ENCODE measurements at places on chromosomes 16 and 17.

DNA sequence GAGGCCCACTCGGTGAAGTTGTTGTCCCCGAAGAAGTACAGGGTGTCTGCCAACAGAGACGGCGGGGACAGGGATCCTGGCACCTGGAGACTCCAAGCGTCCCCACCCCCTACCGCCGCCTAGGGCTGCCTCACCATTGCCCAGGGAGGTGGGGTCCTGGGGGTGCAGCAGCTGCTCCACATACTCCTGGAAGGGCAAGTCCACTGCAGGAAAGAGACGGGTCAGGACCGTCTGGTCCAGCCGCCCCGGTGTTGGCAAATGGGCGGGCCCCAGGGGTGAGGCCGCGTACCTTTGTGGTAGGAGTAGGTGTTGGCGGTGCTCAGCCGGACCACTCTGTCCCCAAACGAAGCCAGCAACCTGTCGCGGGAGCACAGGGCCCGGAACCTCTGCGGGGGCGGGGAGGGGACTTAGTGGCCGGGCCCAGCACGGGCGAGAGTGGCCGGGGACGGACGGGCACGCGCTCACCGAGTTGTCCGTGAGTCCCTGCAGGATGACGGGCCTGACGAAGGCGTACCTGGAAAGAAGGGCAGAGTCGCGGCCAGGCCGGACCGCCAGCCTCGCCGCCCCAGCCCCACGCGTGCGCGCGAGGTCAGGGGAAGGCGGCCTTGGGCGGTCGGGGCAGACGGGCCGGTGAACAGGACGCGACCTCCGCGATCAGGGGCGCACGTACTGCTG is 601 bp downstream of the JMJD8 start:
- DNase-seq, result no peak

- no peak for DNase-seq
Observed at GRCh38 chr17:27545562-27546229, 85.3 kb upstream of the LGALS9 start.

- peak; percentile 96 for DNase-seq
Observed at GRCh38 chr16:1308977-1309885, at the start of gene UBE2I. TSS of gene UBE2I (plus strand) at chr16:1309636. CDS start at chr16:1314031, 4,395 bp downstream.

GRCh38 chr16:11400076-11400475 is 54.8 kb downstream of the RMI2 start:
- DNase-seq, result no peak

GRCh38 chr17:38663125-38663751 is 11.5 kb downstream of the EPOP start:
- no peak for DNase-seq

- no peak for DNase-seq
Observed at GRCh38 chr16:49556249-49556605, 182.6 kb downstream of the C16orf78 start.

GRCh38 chr16:22882981-22883380 is 69.0 kb downstream of the HS3ST2 start:
- no peak for DNase-seq

DNA sequence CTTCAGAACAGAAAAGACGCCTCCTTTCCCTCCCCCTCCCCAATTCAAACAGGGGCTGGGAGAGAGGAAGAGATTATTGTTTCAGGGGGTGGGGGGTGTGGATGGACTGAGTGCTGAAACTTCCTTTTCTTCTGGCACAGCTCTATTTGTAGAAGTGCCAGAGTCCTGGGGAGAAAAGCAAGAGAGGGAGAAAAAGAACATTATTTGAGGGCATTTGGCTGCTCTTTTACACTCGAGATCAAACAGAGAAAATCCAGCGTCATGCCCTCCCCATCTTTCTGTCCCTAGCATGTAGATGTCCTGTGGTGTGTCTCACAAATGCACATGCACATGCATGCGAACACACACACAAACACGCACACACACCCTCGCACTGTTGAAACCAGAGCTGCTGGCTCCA is 13.0 kb downstream of the ARL4D start:
- no peak for DNase-seq
